ENCODE measurements at places on chromosomes 4 and X.

DNA sequence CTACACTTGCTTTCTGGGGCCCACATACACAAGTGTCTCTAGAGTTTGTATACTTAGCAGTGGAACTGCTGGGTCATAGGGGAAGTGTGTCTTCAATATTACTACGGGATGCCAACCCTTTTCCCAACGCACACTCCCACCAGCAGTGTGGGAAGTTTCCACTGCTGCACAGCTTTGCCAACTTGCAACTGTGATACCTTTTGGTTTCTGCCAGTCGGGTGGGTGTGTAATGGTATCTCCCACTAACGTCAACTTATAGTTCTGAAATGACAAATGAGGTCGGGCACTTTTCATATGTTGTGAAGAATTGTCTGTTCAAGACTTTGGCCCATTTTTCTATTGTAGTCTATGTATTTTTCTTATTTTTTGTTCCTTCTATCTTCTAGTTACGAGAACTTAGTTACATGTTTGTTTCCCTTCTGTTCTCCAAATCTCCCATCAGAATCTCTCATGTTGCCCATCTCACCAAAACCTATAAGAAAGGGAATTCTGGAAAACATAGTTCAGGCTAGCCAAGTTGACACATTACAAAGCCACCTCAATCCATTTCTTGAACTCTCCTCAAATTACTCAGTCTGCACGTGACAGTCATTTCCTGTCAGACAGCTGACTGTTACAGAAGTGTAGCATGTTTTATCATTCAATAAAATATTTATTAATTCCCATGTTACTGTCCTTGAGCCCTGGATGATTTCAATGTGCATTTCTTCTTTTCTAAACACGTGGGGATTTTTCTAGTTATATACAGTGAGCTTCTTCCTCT, 30.7 kb downstream of the PNMA6E start:
- no peak for DNase-seq

- DNase-seq = no peak
These were observed 11.5 kb downstream of the IGSF1 start for GRCh38 chrX:131277543-131278136.

DNA sequence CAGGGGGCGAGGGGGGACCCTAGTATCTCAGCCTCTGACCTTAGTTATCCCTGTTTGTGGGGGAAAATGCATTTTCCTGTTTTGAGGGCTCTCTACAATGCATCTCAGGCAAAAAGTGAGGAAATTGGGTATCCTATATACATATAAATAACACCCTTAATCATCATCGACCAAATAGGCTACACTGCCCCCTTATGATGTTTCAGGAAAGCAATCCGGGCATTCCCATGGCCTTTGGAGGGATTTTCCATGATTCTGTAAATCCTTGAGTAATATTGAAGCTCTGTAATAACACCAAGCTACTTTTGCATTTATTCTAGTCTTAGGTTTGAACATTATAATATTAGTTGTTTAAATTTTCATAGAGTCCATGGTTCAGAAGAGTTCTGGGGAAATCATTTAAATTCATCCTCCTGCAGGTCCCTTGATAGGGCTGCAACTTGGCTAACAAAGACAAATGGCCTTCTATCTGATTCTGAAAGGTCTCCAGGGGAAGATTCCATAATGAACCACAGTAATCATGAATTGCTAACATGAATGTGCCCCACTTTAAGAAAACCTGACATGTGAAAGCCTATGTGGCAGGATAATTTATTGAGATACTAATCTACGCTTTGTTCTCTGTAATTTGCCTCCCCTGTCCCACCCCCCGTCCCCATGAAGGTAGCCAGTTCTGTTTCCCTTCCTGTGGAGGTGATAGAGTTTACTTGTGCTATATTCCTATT, 91.5 kb upstream of the SCOC start:
- no peak for DNase-seq

DNA sequence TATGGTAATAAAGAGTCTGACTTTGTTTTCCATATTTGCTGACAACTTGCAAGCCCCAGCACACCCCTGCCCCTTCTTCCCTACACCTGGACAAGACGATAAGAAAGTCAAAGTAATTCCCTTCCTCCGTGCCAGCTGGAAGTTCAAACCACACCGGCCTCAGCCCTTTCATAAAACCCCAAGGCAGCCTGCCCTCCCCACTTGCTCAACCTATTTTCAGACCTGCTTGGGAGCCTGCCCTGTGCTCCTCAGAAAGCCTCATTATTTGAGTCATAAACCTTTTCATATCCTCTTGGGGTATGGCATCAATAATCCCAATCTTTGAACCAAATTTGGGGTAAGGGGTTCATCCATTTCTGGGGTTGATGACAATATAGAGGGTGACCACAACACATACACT, 29.5 kb downstream of the NIPAL1 start:
- no peak for DNase-seq

DNA sequence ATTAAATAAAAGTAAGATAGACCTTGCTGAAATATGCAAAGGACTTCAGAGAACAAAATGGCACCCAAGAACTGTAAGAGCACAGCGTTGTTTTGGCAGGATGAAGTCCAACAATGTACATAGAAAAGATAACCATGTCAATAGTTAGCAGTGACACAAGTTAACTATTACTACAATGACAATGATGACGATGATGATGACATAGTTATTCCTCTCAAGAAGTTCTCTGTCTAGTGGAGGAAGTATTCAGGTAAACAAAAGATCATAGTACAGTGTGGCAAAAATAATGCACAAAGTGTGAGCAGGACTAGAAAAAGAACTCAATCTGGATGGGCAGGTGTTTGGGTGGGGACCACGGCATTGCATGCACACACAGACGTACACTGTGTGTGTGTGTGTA, 75.3 kb upstream of the STIM2 start:
- DNase-seq = no peak

- DNase-seq = no peak
These were observed 36.9 kb upstream of the ADGRA3 start for GRCh38 chr4:22552812-22553211.

- DNase-seq = peak; percentile 94
These were observed 6.4 kb downstream of the BMX start for GRCh38 chrX:15507005-15507404.

- DNase-seq = peak; percentile 11
These were observed 25.4 kb upstream of the SLAIN2 start for GRCh38 chr4:48315728-48316630.

- no peak for DNase-seq
These were observed 210.1 kb upstream of the NHS start for GRCh38 chrX:17164941-17165340.

DNA sequence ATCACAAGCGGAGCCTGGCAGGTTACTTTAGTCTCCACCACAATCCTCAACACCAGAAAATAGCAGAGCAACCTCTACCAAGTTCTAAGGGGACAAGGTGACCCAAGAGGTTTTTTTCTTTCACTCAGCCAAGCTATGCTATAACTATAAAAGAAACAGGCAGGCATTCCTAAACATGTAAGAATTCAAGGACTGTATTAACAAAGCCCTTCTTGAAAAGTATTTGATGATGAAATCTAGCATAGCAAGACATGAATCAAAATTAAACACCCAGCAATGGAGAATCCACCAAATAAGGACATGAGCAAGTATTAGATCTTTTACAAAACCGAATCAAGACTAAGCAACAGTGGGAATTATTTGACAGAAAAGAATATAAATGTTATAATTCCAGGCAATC, 25.7 kb upstream of the C1QTNF7 start:
- no peak for DNase-seq

DNA sequence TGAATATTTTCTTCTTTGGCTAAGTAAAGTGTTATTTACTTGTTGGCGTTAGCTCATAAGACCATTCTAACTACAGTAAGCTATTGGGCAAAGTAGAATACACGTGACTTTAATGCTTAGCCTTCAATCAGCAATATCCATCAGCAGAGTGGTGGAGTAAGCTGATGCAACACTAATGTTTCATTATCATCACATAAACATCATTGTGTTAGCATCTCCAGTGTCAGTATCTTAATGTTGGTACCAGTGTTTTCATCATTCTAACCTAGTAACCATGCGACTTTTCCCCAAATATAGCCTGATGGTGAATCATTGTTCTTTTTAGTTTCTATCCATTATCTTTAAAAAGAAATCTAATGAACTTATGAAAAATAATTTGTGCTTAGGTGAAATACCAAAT, 48.5 kb downstream of the APOOL start:
- no peak for DNase-seq

DNA sequence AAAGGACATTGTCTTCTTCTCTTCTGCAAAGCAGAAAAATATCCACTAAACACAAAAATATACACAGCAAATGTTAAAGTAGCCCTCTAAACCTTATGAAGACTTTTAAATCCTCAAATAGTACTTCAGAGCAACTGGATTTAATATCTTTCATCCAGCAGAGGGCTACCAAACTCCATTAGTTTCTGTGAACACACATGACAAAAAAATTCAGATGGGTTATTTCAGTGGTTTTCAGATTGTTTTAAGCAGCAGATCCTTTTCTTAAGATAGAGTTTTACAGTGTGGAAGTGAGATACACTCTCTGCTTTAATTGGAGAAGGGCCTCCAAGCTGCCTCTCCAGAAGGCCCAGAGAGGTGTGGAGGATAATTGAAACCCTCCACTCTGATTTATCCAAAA, 56.7 kb downstream of the ANK2 start:
- peak; percentile 36 for DNase-seq

- no peak for DNase-seq
These were observed 329.1 kb upstream of the SMIM31 start for GRCh38 chr4:164424846-164425245.

DNA sequence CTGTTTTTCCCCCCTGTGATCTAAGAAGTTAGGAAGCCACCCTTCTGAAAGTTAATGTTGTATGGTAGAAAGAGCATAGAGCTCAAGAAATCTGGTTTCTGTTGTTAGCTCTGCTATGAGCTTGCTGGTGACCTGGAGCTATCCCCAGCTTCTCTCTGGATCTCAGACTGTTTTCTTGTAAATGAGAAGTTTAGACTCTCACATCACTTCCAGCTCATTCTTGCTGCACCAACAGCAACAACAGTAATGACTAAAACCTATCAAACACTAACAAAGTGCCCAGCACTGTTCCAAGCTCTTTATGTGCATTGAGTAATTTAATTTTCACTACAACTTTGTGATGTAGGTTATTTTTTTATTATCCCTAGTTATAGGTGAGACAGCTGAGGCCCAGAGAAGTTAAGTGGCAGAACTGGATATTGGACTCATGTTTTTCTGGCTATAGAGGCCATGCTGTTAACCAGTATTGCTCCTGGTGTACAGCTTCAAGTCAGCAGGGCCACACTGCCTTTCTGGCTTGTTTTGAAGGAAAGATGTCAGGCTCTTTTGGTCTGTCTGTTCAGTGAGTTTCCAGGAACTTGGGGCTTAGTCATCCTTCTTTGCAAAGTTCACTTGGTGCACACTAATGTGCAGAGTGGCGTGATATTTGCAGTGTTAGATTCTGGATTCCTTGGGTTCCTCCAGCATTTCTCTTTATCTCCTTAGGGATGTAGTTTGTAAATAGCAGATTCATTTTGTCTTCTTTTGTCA, 27.8 kb upstream of the TMEM164 start:
- no peak for DNase-seq

DNA sequence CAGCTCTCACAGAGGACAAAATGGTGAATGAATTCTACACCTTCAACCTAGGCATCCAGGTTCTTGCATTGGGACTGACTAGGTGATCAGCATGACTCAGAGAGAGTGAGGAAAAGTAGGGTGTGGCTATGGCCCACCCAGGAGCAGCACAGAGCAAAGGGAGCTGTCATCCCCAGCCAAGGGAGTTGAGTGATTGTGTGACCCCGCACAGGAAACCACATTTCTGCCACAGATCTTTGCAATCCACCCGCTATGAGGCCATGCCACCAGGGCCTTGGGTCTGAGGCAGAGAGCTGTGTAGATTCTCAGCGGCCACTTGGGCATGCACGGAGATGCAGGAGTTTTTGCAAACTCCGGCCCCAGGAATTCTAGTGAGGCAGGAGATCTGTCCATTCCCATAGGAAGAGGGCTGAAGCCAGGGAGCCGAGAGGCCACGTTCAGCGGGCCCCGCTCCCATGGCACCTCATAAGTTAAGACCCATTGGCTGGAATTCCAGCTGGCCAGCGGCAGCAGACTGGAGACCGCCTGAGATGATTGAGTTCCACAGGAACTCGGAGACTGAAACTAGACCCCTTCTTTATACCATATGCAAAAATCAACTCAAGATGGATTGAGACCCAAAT, 75.9 kb downstream of the NAA11 start:
- DNase-seq = no peak

DNA sequence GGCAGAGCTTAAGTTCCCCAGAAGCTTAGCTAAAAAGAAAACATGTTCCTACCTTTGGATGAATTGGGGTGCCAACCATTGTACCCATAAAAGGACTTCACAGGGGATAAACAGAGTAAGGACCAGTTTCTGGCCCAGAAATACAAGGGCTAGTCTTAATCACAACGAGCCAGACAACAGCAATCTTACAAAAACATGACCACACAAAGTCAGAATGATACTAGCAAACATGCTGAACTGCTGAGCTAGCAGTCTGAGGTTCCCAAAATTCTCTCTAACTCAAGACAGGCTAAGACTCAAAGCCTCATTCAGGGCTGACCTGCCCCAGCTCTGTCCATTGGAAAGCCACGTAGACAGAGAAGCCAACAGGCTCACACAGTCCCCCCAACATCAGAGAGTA, 40.3 kb downstream of the ATP11C start:
- no peak for DNase-seq

DNA sequence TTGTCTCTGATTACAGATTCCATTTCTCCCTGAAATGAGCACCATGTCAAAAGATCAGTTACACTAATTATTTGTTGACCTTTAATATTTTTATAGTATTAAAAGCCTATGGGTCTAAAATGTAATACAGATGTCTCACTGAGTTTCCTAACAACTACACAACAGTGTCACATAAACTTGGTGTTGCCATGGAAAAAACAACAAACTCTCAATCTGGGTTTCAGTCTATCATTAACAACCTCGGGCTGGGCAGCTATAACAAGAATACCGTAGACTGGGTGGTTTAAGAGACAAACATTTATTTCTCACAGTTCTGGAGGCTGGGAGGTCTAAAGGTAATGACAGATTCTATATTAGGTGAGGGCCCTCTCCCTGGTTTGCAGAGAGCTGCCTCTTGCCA, 407.1 kb downstream of the HNRNPD start:
- no peak for DNase-seq

DNA sequence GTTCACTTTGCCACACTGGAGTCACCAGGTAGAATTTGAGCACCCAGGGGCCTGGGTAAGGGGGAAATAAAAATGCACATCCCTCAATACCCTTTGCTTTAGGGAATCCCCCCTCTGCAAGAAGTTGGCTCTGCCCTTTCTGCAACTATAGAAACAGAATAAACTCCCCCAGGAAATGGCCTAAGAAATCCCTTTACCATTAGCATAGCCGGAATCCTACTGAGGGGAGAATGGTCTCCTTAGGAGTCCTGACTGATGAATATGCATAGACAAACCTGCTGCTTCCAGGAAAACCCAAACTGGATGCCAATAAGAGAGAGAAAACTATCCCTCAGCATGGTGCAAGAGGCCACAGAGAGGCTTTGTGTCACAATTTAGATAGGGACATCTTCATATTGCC, 11.0 kb downstream of the EFHC2 start:
- DNase-seq = no peak

DNA sequence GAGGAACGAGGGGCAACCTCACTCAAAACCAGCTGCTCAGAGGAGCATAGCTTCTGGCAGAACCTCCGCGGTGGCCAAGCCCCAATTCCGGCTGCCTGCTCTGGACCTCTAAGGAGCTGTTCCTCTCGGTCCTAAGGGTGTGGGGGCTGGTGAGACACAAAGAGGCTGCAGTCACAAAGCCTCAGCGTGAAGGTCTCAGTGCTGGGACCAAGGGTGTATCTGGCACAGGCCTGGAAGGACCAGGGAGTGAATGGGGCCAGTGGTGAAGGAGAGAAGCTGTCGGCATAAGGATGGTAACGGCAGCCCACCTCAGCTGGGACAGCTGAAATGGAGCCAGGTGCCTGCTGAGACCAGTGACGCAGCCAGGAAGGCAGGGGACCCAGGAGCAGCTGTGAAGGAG, 5.3 kb downstream of the PDE6B start:
- DNase-seq = no peak

Measured in NCI-H526 treated with DMSO at 0.1 percent for 48 hours (cell line).